ENCODE measurements at places on chromosomes 11 and 22.

DNA sequence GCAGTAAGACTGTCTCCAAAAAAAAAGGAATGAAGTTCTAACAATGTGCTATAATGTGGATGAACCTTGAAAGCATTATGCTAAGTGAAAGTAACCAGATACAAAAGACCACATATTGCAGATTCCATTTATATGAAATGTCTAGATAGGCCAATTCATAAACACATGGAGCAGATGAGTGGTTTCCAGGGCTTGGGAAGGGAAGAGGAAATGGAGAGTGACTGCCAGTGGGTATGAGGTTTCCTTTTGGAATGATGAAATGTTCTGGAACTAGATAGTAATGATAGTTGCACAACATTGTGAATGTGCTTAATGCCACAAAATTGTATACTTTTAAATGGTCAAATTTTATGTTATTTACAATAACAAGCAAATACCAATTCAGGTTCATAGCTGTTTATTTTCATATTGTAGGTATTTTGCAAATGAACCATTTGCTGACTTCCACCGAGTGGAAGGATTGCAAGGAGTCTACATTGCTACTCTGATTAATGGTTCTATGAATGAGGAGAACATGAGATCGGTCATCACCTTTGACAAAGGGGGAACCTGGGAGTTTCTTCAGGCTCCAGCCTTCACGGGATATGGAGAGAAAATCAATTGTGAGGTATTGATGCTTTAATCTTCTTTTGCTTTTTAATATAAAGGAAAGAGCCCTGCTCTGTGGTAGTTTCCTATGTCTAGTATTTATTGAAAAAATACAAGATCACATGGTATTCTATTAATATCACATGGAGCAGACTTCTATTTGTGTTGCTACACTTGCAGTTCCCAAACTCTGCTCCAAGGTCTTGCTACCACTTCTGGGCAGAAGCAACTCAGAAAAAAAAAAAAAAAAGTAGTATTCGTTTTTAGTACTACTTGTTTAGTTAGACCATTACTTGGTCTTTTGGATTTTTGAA is 67.7 kb upstream of the SORL1-AS1 start:
- DNase-seq, result no peak

DNA sequence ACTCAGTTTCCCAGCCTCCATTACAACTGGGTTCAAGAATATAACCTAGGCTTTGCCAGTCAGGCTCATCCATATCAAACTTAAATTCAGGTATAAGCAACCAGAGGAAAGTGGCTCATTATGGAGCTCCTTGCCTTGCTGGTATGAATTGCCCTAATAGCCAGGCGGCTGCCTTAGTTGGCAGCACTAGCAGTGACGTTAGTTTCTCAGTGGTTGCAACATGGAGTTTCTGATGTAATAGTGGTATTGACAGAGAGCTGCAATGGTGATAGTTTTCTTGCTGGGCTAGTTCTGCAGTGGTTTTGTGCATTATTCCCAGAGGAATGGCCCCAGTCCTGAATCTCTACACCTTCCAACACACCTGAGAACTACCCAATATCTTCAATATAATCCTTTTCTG is 3.8 kb upstream of the TMEM123 start:
- DNase-seq, result no peak

DNA sequence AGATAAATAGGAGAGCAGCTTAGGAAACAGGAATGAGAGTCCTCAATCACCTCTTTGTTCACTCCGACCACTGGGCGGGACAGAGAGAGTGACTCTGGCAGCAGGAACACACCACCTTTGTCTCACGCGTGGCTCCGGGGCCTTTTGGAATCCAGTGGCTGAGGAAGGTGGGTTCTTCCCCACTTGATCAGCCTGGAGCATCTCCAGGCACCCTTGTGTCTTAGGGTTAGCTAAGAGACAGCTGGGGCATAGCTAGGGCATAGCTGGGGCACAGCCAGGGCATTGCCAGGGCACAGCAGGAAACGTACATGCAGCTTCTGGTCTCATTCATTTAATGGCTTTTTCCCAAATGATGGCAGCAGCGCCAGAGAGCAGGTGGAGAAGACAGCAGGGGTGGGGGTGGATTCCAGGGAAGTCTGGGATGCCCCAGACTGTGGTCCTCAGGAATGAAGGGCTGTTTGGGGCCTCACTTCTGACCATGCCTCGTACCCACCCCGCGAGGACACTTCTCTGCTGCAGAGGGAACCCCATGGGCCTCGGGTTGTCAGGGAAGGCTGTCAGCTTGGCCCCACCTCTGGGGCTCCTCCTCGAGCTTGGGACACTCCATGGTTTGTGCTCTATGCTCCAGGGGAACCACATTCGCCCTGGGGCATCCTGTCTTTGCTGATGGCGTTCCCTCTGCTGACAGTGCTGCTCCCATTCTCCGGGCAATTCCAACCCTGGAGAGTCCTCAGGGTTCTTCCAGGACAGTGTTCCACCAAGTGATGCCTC is 30.4 kb upstream of the SHANK2 start:
- no peak for DNase-seq

DNA sequence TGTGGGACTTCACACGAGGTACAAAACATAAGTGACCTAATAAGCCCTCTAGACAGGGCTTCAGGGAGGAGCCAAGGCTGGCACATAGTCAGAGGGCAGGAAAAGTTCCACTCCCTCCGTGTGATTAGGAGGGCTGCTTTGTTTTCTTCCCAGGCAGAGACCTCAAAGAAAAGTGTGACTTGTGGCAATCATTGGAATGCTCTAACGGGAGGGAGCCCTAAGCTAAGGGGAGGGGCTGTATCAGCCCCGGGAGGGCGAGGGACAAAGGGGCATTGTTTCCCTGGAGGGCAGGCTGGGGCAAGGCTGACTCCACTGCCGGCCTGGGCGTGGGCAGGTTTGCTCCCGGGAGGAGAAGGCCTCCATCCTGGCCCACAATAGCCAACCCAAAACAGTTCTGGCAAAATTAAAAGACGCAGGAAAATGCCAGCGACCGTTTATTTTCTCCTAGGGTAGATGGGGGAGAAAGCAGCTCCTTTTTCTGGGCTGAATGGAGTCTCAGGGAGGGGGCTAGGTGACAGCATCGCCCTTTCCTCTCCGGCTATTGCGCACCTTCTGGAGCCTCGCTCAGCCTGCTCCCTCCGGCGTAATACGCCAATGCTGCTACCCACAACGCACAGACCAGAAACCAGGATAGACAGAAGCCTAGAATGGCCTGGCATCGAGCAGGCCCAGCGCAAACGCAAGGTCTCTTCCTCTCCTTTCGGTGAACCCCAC is 60.2 kb downstream of the ENDOD1 start:
- DNase-seq, result no peak

GRCh38 chr11:116962108-116962507 is 124.7 kb upstream of the APOA1 start:
- no peak for DNase-seq

DNA sequence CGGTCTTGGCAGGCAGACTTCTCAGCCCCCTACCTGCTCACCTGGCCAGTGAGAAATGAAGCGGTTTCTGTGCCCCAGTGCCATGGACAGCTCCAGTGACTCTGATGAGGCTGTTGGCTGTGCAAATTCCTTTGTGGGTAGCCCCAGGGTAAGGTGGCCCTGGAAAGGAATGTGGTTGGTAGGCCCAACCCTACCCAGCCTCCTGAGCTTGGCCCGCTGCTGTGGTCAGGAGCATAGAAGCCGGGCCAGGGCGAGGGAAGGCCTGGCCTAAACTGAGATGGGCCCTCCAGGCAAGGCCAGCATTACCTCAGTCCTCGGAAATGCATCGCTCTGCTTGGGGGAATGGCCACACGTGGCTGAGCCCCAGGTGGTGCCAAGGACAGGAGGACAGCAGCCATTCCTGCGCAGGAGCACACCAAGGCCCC is 16.9 kb downstream of the DAGLA start:
- DNase-seq, result no peak

DNA sequence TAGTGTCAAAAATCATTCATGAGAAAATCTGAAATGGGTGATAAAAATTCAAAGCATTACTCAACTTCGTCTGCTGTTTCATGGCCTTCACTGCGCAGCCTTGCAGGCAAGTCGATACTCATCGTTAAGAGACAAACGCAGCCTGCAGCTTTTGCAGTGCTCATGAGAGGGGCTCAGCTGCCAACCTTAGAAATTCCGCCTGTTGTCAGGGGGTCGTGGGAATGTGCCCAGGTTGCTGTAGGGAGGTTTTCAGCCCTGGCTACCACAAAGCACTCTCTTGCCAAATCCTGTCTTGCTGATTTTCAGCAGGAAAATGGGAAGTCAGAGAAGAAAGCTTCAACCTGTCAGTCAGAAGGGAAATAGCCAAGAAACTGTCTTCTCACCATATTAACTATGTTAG is 25.4 kb upstream of the GRAMD1B start:
- DNase-seq, result no peak

- no peak for DNase-seq
Observed at GRCh38 chr22:22021162-22021750, 38.7 kb upstream of the TOP3B start.

DNA sequence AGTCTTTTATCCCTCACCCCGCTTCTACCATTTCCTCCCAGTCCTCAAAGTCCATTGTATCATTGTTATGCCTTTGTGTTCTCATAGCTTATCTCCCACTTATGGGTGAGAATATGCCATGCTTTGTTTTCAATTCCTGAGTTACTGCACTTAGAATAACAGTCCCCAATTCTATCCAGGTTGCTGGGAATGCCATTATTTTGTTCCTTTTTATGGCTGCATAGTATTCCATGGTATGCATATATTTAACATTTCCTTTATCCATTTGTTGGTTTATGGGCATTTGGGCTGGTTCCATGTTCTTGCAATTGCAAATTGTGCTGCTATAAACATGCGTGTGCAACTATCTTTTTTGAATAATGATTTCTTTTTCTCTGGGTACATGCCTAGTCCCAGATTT is 114.9 kb downstream of the VPREB1 start:
- DNase-seq, result no peak

GRCh38 chr22:44496305-44496704 is 1.7 kb downstream of the RTL6 start:
- no peak for DNase-seq

GRCh38 chr11:93655581-93656255 is 5.8 kb upstream of the CEP295 start:
- no peak for DNase-seq

DNA sequence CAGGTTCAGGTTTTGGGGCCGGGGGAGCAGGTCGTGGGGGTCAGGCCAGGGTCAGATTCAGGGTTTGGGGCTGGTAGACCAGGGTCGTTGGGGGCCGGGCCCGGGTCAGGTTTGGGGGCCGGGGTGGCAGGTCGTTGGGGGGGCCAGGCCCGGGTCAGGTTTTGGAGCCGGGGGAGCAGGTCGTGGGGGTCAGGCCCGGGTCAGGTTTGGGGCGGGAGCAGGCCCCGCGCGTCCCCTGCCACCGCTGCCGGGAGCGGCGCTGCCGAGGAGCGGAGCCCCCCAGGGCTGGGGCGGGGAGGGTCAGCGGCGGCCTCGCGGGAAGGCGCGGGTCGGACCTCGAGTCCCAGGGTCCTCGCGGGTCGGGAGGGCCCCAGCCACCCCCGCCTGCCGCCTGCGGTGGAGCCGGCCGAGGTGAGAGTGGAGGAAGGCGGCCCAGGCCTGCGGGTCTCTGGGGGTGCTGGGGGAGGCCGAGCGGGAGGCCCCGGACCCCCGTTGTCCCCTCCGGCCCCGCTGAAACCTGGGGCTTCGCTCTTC is 535 bp downstream of the TRABD start:
- no peak for DNase-seq

GRCh38 chr11:32044158-32044863 is 46.6 kb upstream of the RCN1 start:
- no peak for DNase-seq

GRCh38 chr22:49179175-49179574 is 648.5 kb downstream of the BRD1 start:
- DNase-seq, result no peak

DNA sequence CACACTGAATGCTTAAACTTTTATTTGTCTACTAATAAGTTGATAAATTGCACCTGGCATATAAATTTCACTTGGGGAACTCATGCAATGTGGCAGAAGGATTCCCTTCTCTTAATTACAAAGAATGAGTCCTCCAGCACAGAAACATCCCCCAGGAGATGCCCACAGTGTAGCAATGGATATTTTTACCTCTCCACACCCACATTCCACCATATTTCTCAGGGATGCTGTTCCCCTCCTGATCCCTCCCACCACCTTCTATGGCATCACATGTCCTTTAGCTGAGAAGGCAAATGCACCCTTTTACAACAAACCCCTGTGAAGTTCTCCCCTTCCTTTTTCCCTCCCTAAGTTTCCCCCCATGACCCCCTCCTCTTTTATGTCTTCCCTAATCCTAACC is 56.1 kb upstream of the UBASH3B start:
- DNase-seq, result no peak

GRCh38 chr11:99585606-99586005 is 564.9 kb downstream of the CNTN5 start:
- DNase-seq, result no peak

GRCh38 chr11:41955066-41955465 is 495.6 kb upstream of the LRRC4C start:
- no peak for DNase-seq

- no peak for DNase-seq
Observed at GRCh38 chr22:22425783-22426624, 82.5 kb downstream of the ZNF280B start.

GRCh38 chr11:64500176-64501013 is 90.6 kb upstream of the SLC22A12 start:
- DNase-seq, result no peak

DNA sequence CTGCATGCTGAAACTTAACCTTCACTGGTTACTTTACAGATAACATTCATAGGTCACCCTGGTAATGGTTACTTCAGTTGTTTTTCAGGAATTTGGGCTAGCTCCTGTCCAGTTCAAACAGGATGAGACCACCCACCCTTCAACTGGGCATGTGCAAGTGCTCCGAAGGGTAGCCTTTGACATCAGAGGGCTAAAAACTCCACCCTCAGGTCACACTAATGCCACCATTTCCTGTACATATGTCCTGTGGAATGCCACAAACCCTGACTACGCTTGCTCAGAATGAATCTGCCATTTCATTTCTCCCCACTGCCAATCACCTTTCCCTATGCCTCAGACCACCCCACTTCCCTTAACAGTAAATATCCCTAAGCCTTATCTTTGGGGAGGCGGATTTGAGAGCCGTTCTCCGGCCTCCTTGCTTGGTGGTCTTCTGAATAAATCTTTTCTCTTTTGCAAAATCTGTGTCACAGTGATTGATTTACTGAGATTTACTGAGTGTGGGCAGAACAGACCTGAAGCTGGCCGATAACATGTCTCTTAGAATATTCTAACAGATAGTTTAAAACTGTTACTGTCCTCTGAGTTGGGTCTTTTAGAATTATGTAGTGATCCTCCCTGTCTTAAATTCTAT is 25.4 kb upstream of the FXYD2 start:
- DNase-seq, result no peak

DNA sequence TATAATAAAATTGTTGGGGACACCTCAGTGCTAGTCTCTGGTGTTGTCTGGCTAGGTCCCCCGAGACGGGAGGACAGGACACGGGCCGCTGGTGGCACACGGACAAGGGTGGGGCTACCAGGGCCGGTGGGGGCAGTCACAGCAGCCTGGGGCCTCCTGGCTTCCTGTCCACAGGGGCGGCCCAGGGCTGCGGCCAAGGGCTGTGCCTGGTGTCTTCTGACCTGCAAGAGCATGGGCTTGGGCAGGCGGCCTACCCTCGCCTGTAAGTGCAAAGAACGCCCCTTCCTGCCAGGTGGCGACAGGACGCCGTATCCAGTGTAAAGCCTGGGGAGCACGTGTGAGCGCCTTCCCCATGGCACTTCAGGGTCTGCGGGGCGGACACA is 3.6 kb downstream of the LRFN4 start:
- DNase-seq, result no peak

- no peak for DNase-seq
Observed at GRCh38 chr11:104614961-104615360, 283.3 kb downstream of the CASP12 start.

GRCh38 chr11:95668131-95668530 is 121.5 kb downstream of the FAM76B start:
- no peak for DNase-seq

GRCh38 chr22:43297270-43298061 is 45.7 kb downstream of the SCUBE1 start:
- no peak for DNase-seq
